HTR-8/SVneo (cell line): ENCODE measurements at places on chromosomes 4 and X.

DNA sequence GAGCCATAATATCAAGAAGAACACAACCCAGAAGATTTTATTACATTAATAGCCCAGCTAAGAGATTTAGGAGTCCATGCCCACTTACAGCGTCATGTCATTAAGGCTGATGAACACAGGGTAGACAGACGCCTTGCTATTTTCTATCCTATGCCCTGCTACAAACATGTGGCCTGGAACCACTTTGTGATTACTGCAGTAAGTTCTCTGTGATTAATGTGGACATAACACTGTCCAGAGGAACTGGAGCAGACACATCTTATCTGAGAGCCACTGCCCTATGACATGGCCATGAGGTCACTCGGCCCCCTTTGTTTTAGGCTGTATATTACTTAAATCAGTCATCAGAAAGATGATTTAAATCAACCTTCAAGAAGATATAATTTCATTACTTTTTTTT, 211.7 kb downstream of the MAML3 start:
- DNase-seq: no peak

DNA sequence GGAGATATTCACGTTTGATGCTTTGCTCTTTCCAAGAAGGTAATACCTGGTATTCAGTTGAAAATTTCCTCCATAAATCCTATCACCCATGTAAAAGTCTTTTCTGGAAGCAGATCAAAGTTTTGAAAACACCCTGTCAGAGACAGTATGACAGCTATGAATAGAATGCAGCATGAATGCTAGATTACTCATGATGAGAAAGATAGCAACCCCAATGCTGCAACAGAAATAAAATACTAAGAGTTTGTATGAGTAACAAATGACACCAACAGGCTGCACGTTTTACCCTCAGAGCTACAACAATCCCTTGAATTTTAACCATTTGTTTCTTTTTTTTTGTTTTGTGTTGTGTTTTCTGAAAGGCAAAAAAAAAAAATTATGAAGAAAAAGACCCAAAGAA, 108.6 kb downstream of the ARHGAP6 start:
- DNase-seq: peak; percentile 24

DNA sequence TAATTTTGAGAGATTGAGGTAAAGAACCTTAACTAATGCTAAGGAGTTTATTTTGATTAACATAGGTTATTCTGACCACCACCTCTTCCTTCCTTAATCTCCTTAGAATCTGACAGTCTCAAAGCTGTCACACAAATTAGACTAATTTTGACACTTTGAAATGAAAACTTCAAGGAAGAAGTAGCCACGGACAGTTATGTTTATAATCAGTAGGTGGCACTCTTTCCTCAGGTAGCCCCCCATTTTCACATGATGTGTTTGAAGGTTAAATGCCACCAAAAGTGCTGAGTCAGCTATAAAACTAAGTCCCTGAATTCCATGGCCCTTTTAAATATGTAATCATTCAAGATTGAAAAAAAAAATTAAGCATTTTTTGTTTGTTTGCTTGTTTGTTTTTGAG, 22.4 kb downstream of the TMEM33 start:
- DNase-seq: peak; percentile 44

DNA sequence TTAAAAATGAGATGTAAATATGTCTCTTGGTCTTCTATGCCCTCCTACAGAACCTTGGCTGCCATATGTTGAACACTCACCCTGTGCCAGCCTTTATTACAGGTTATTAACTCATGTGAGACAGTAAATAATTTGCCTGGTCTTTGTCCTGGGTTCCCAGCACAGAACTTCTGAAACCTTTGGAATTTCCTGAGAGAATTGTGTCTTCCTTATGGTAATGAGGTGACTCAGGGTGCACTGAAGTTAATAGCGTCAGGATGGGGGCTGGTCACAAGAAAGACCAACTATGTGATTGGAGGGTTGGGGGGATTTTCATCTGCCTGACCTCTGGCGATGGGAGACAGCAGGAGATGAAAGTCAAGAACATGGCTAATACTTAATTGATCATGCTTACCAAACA, 289.8 kb upstream of the STS start:
- no peak for DNase-seq

DNA sequence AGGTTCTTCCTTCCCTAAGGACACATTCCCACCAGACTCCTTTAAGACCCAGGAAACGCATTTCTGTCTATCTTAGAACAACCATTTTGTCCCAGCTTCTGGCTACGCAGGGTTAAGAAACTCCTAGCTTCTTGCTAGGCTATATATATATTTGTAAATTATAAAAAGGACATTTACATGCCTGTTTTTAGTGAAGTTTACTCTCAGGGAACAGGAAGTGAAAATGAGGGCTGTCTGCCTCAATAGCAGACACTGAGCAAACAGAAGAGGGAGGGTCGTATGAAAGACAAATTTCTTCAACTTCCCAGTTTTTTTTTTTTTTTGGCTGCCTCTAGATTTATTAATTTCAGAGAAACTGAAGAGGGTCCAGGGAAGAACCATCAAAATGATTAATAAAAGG, 9.3 kb upstream of the FRMPD3 start:
- no peak for DNase-seq

GRCh38 chrX:79715448-79715847, 299.1 kb upstream of the TBX22 start:
- no peak for DNase-seq

DNA sequence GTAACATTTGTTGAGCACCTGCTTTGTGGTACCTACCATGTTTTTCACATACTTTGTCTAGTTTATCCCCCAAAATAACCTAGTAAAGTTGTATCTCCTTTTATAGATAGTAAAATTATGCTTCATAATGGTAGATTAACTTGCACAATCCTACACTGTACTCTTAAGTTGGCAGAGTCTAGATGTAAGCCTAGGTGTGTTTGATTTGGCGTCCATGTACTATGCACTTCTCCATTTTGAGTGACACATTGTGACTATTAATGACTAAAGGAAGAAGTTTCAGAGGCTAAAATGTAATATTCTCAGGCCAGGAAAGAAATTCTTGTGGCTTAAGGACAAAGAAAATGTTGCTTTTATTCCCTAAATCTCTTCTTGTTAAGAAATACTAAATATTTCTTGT, 15.4 kb downstream of the PLK4 start:
- no peak for DNase-seq
